ENCODE measurements at places on chromosomes 11 and 22.

DNA sequence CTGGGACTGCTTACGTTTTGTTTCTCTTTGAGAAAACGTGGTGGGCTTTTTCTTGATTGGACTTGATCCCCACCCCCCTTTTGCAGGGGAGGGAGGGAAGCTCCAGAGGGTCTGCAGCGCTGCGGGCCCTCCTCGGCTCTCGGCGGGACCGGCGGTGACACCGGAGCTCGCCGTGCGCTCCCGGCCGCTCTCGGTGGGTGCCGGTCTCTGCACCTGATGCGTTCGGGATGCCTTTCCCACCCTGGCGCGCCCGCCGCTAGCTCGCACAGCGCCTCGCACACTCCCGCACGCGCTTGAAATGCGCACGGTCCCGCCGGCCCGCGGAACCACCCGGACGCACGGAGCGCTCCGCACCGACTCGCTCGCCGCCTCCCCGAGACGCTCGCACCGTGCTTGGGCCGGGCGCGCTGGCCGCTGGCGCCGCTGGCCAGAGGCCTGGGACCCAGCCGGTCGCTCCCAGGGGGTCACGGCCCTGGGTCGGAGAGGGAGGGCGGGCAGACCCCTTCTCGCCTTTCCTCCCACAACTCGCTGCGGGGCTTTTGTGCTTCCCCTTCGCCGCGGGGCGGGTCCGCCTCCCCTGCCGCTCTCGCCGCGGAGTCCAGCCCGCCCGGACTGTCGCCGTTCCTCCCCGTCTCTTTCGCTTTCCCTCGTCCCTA is 1.0 kb downstream of the ZBTB16 start:
- no peak for DNase-seq

- no peak for DNase-seq
Measured at GRCh38 chr11:19980957-19981669, 179.2 kb downstream of the DBX1 start.

GRCh38 chr22:42500836-42501179 is 18.8 kb downstream of the RRP7A start:
- DNase-seq: no peak

DNA sequence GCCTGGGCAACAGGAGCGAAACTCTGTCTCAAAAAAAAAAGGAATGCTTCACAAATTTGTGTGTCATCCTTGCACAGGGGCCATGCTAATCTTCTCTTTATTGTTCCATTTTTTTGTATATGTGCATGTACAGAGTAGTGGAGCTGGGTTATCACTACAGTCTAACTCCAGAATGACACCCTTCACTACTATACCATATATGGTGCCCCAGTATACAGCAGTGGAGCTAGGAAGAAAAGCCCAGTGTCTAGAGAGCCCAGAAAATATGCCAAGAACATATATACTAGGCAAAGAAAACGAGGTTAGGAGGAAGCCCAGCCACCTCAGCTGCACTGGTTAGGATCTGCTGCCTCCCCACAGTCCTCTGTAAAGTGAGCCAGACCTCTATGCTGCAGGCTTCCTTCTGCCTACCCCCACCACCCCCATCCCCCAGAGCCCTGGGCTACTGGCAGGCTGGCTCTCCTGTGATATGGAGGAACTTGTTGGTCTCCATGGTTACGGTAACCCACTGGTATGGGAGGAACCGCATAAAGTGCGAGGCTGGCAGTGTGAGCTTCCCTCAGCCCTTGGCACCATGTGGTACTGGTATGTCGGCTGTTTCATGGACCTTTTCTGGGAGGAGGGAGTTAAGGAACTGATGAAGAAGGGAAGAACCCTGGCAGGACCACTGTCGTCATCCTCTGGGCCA is 34.3 kb downstream of the RCOR2 start:
- DNase-seq: no peak

DNA sequence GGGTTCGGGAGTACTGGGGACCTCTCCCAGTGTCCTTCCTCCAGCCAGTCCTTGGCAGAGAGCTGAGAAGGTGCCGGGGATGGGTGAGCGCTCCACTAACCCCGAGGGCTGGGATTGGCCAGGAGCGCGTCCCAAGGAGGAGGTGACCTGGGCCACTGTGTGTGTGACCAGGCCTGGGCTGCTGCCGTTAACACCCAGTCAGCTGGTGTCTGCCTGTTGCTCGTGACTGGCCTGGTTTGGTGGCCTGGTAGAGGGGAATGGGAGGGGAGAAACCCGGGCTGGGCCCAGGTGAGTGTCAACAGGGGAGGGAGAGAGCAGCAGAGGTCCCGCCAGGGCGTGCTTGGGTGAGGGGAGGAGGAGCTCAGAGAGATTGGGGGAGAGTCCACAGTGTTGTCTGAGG is 29.9 kb upstream of the GRAMD4 start:
- DNase-seq: no peak

GRCh38 chr11:86592047-86592591 is 80.3 kb downstream of the ME3 start:
- no peak for DNase-seq
